ENCODE measurements at places on chromosomes 7 and 10. TPM values are rescaled to one million over a fixed set of nuclear protein-coding genes. Genes with fewer than 3 reads are reported as not detected.

- no peak for DNase-seq
Measured at GRCh38 chr10:76395251-76395650, 963.8 kb downstream of the LRMDA start.

- peak; percentile 53 for DNase-seq
Measured at GRCh38 chr7:18469316-18469715, 26.2 kb upstream of the HDAC9 start.

DNA sequence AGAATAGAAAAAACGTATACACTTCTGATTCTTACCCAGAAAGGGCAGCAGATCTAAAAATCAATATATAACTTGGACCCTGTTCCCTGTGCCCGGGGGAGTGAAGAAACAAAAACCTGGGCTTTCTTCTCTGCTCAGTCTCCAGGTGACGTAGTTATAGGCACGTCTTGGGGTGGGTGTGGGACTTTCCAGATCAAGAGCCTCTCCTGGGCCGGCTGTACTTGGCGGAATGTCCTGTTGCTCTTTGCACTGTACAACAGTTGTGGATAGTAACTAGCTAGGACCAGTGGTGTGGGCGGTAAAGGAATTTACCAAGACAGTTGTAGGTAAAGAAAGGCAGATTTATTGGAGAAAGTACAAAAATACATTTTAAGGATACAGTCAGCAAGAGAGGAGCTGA is 40.4 kb upstream of the STEAP4 start:
- peak; percentile 50 for DNase-seq

The LDB3 gene
- total RNA-seq, result not detected

DNA sequence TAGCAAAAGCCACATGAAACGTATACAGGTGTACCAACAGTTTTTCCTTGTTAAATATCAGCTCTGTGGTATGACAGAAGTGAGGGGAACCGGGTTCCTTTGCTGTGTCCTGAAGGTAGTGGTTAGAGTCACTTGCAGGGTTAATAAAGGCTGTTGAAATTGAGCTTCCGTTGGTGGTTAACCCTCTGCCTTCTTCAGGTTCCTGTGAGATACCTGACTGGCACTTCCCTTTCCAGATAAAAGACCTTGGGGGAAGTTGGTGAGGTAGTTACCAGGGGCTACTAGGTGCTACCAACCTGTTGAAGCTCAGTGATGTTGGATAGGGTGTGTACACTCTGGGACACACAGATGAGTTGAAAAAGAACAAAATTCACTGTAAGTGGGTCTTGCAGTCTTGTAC is 384.1 kb downstream of the GATA3 start:
- no peak for DNase-seq

DNA sequence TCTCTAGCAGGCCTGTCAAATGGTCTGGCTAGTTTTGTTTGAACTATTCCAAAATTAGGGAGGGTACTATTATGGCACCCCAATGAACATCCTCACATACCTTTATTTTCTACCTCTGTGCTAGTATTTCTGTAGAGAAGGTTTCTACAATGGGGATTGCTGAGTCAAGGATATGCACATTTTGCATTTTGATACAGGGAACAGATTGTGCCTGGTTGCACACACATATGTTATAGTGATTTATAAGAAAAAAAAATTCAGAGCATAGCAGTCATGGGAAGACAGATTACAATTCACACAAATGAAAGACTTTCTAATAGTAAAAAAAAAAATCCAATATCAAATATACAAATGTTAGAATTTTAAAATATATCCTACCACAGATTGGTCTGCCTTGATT is 14.1 kb upstream of the NRBF2 start:
- DNase-seq, result no peak

The HMX3 gene
- total RNA-seq, result not detected

GRCh38 chr7:17054836-17055235 is 173.1 kb upstream of the AGR3 start:
- no peak for DNase-seq

The RARRES2 gene
- 161 TPM for total RNA-seq

- DNase-seq, result peak; percentile 31
Measured at GRCh38 chr7:95525503-95525902, 39.8 kb downstream of the ASB4 start.

DNA sequence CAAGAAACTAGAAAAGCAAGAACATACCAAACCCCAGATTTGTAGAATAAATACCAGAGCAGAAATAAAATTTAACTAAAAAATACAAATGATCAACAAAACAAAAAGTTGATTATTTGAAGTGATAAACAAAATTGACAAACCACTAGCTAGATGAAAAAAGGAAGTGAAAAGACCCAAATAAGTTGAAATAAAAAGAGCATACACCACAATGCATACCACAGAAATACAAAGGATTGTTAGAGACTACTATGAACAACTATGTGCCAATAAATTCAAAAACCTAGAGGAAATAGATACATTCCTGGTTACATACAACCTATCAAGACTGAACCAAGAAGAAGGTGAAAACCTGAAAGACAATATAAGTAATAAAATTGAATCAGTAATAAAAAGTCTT is 333.4 kb downstream of the SH2D4B start:
- DNase-seq, result no peak

The CPA2 gene
- not detected for total RNA-seq
